A549 treated with AZD2906 at 1 μM for 4 hours (cell line): ENCODE measurements at places on chromosomes 3 and 15. TPM values are rescaled to one million over a fixed set of nuclear protein-coding genes. Genes with fewer than 3 reads are reported as not detected.

Gene WDR93
- total RNA-seq: 0.13 to 0.25 TPM (median 0.21 TPM) in 5 replicates

Gene TRPM1
- not detected in 5 replicates for total RNA-seq

Gene RYR3
- 0.02 to 0.07 TPM (median 0.02 TPM) in 5 replicates for total RNA-seq

Gene CA12
- 176 to 188 TPM (median 186 TPM) in 5 replicates for total RNA-seq

Gene SEMA3F
- total RNA-seq: 14.4 to 21.6 TPM (median 19.7 TPM) in 5 replicates

Gene SLC6A1
- not detected in 5 replicates for total RNA-seq

Gene GNAT1
- 0.05 to 0.25 TPM (median 0.22 TPM) in 3 of 5 replicates, not detected in the others for total RNA-seq

Gene ZIC1
- 0.01 to 0.16 TPM in 2 of 5 replicates, not detected in the others for total RNA-seq

Gene PLSCR5
- total RNA-seq: not detected in 5 replicates

Gene PRR20G
- 1.4 to 2.8 TPM (median 2.6 TPM) in 5 replicates for total RNA-seq

Gene SPRED1
- total RNA-seq: 7.0 to 8.4 TPM (median 8.0 TPM) in 5 replicates

Gene SKOR1
- total RNA-seq: 0.03 to 0.08 TPM (median 0.05 TPM) in 4 of 5 replicates, not detected in the other

Gene CLDN16
- 0.03 to 0.16 TPM (median 0.09 TPM) in 5 replicates for total RNA-seq

Gene ZCWPW2
- total RNA-seq: 0.03 TPM in 1 of 5 replicates, not detected in the others

Gene PEX5L
- total RNA-seq: not detected in 5 replicates

Gene CLRN1
- not detected in 5 replicates for total RNA-seq

Gene THBS1
- total RNA-seq: 45.7 to 91.7 TPM (median 62.9 TPM) in 5 replicates

Gene AMT
- total RNA-seq: 0.32 to 0.53 TPM (median 0.42 TPM) in 5 replicates

Gene ACAD9
- 21.8 to 24.5 TPM (median 23.5 TPM) in 5 replicates for total RNA-seq

Gene SV2B
- 0.13 to 0.28 TPM (median 0.15 TPM) in 5 replicates for total RNA-seq

Gene TRH
- total RNA-seq: not detected in 5 replicates

Gene GOLGA6L10
- 0.28 to 0.67 TPM (median 0.43 TPM) in 5 replicates for total RNA-seq

Gene MEX3B
- total RNA-seq: 3.6 to 4.6 TPM (median 4.0 TPM) in 5 replicates

Gene SH3BP5
- 15.5 to 16.0 TPM (median 15.7 TPM) in 5 replicates for total RNA-seq
